ENCODE measurements at places on chromosomes 1 and 21. TPM values are rescaled to one million over a fixed set of nuclear protein-coding genes. Genes with fewer than 3 reads are reported as not detected.

GREM2 gene
- total RNA-seq: 14.7 TPM

CHODL gene
- 6.9 TPM for total RNA-seq

CD5L gene
- total RNA-seq: under 0.01 TPM

ASCL5 gene
- not detected for total RNA-seq

C1orf74 gene
- total RNA-seq: 3.3 TPM

CYP2J2 gene
- total RNA-seq: 0.82 TPM

GRCh38 chr1:16957731-16958130 is 22.7 kb downstream of the MFAP2 start:
- no peak for DNase-seq

DNA sequence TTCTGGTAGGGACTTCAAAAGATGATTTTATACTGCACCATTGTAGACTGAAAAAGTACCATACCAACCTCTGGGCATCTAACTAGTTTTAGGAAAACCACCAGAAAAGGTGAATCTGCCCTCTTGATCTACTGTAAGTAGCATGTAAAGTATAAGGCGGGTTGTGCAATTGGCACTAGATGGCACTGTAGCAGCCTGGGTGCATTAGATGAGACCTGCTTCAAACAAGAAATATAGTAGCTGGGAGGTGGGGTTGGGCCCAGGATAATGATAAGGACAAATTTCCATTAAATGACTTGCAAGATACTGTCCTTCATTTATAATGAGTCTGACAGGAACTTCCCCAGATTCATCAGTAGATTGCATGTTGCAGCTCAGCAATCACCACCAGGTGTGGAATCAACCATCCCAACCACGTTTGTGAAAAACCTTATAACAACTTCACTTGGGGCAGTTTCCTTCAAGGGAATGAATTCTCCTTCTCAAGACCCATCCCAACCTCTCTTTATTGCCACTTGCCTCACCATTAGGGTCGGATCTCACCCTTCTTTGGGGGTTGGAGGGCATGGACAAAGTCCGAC is 37.3 kb upstream of the IL10 start:
- no peak for DNase-seq

- no peak for DNase-seq
Measured at GRCh38 chr1:211912038-211912437, 81.5 kb upstream of the LPGAT1 start.

GRCh38 chr1:10916311-10916710 is 96.1 kb upstream of the TARDBP start:
- no peak for DNase-seq

GRCh38 chr1:996851-997712 is 2.8 kb downstream of the HES4 start:
- DNase-seq: no peak

DNA sequence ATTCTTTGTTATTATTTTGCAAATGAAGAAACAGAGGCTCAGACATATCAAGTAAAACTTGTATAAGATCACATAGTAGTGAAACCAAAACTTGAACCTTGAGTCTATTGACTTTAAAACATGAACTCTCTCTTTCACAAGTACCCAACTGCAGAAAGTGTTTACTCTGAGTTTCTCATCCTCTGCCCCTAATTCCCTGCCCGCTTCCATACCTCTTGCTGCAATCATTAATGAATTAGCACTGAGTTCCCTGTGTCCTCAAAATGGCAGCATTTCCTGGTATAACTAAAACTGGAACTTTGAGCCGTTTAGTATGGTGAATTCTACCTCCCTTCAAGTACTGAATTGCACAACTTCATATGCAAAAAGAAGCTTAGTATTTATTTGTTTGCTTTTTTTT is 147.7 kb upstream of the DNAH14 start:
- DNase-seq: no peak

GRCh38 chr1:246004301-246004700 is 502.8 kb downstream of the SMYD3 start:
- DNase-seq: no peak
